Thyroid gland (tissue), 4 donors: ENCODE measurements at places on chromosomes 16 and 17. TPM values are rescaled to one million over a fixed set of nuclear protein-coding genes. Genes with fewer than 3 reads are reported as not detected.

- H3K4me3 ChIP-seq: no peak overlapping the region
- no peaks in the 10 kb centered on the region for H3K27me3 ChIP-seq
- H3K4me1 ChIP-seq: peaks cover 8% of the 10 kb centered on the region
- H3K36me3 ChIP-seq: no peaks in the 10 kb centered on the region
- H3K27ac ChIP-seq: no peak overlapping the region
Measured at GRCh38 chr16:73231944-73232554, 184.1 kb upstream of the ZFHX3 start.

GRCh38 chr16:67528870-67529581 is 397 bp downstream of the RIPOR1 start:
- H3K27ac ChIP-seq: peak overlapping the region; percentile 88
- peaks cover 31% of the 10 kb centered on the region for H3K4me1 ChIP-seq
- H3K27me3 ChIP-seq: no peaks in the 10 kb centered on the region
- H3K4me3 ChIP-seq: peak overlapping the region; percentile 73
- DNase-seq: peak; percentile 42
- no peaks in the 10 kb centered on the region for H3K36me3 ChIP-seq

DNA sequence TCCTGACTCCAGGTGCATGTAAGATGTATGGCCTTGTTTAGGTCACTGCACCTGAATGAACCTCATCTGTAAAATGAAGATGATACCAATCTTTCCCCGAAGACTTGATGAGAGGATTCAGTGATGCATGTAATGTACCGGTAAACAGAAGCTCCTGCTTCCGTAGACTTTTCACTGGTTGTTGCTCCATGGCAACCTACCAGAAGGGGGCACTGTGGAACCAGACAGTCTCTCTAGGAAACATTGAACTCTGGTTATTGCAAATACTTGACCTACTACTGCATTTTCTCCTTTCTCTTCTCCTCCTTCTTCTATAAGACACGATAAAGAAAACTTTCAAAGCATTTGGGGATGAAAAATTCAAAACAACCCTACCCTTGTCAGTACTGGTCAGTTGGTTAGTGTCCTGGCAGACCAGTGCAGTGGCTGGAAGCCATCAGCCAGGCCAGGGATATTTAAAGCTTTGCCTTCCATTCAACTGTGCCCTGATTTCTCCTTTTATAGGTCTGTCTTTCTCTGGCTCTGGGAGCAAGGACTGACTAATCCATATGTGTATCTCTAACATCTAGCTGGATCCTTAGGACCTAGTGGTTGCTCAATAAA is 667.4 kb upstream of the SALL1 start:
- H3K27ac ChIP-seq: no peak overlapping the region
- H3K4me3 ChIP-seq: no peak overlapping the region
- no peaks in the 10 kb centered on the region for H3K27me3 ChIP-seq
- H3K4me1 ChIP-seq: no peaks in the 10 kb centered on the region

- H3K27me3 ChIP-seq: no peaks in the 10 kb centered on the region
- no peak overlapping the region for H3K27ac ChIP-seq
- DNase-seq: no peak
Measured at GRCh38 chr17:38889745-38890409, 20.0 kb downstream of the LASP1 start.

DNA sequence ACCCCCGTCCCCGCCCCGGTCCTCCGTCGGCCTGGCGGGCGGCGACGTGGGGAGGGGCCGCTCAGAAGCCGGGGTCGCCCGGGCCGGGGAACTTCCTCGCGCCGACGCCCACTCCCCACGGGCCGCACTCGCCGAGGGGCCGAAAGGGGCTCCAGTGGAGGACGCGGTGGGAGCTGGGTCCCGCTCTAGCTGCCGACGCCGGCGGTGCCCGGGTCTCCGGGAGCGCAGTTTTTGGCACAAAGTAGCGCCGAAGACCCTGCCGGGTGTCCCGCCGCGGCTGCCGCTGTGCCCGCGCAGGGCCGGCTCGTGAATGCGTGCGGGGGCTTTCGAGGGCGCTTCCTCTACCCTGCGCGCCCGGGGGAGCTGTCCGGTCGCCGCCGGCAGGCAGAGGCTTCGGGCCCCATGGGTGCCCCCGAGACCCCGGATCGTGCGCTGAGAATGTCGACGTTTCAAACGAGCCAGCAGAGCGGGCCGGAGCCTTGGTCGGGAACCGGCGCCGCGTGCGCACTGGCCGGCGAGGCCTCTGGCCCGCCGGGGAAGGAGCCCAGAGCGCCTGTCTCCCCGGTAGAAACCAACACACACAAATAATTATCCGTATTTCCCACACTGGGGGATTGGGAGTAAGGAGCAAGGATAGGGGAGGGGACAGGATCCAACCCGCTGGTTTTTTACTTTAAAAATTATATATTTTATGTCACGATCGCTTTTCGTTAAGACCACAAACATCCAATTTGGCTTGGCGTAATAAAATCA is 46.6 kb upstream of the SLC38A10 start:
- no peaks in the 10 kb centered on the region for H3K27me3 ChIP-seq
- peak overlapping the region; percentile 95 for H3K27ac ChIP-seq

- peaks cover 8% of the 10 kb centered on the region for H3K4me1 ChIP-seq
- no peak for DNase-seq
Measured at GRCh38 chr17:47792979-47793378, 28.6 kb downstream of the OSBPL7 start.

DNA sequence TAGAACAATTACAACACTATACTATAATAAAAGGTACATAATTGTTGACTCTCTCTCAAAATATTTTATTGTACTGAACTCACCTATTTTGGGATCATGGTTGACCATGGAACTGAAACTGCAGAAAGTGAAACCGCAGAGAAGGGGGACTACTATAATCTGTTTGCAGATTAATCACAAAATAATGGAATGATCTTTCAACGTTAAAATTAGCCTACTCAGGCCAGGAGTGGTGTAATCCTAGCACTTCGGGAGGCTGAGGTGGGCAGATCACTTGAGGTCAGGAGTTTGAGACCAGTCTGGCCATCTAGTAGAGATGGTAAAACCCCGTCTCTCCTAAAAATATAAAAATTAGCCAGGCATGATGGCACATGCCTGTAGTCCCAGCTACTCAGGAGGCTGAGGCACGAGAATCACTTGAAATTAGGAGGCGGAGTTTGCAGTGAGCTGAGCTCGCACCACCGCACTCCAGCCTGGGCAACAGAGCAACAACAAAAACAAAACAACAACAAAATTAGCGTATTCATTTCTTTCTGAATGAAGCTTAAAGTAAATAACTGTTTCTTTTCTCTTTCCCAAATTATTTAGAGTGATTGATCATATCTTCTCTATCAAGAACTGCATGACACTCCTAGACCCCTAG is 45.6 kb downstream of the IKZF3 start:
- no peaks in the 10 kb centered on the region for H3K27me3 ChIP-seq
- H3K36me3 ChIP-seq: no peaks in the 10 kb centered on the region
- H3K27ac ChIP-seq: no peak overlapping the region
- H3K4me1 ChIP-seq: no peaks in the 10 kb centered on the region

GRCh38 chr16:66988197-66988788 is at the start of gene CES4A:
Gene CES4A (plus strand): TSS chr16:66988589. CDS start chr16:66988773, 184 bp downstream.
- H3K27ac ChIP-seq: peak within 1 kb of the TSS; percentile 79
- H3K4me3 ChIP-seq: no peak within 1 kb of the TSS
- H3K36me3 ChIP-seq: no peaks in the 10 kb centered on the region
- H3K4me1 ChIP-seq: peaks cover 5% of the 10 kb centered on the region
- H3K27me3 ChIP-seq: no peaks in the 10 kb centered on the region

GRCh38 chr17:8123695-8124349 is at the start of gene HES7:
Gene HES7 (minus strand): TSS chr17:8124106. CDS start chr17:8124084, 22 bp downstream.
- no peaks in the 10 kb centered on the region for H3K36me3 ChIP-seq
- H3K4me3 ChIP-seq: peak within 1 kb of the TSS; percentile 42
- peaks cover 5% of the 10 kb centered on the region for H3K27me3 ChIP-seq
- H3K4me1 ChIP-seq: peaks cover 56% of the 10 kb centered on the region

- no peak overlapping the region for H3K4me3 ChIP-seq
- H3K36me3 ChIP-seq: no peaks in the 10 kb centered on the region
- no peak for DNase-seq
- H3K4me1 ChIP-seq: no peaks in the 10 kb centered on the region
Measured at GRCh38 chr16:27963471-27963965, 100.0 kb downstream of the GSG1L start.

- no peaks in the 10 kb centered on the region for H3K4me1 ChIP-seq
- H3K27me3 ChIP-seq: peaks cover 6% of the 10 kb centered on the region
- no peak overlapping the region for H3K4me3 ChIP-seq
- no peak for DNase-seq
- H3K36me3 ChIP-seq: no peaks in the 10 kb centered on the region
Measured at GRCh38 chr17:50276588-50277356, 2.5 kb downstream of the TMEM92 start.

DNA sequence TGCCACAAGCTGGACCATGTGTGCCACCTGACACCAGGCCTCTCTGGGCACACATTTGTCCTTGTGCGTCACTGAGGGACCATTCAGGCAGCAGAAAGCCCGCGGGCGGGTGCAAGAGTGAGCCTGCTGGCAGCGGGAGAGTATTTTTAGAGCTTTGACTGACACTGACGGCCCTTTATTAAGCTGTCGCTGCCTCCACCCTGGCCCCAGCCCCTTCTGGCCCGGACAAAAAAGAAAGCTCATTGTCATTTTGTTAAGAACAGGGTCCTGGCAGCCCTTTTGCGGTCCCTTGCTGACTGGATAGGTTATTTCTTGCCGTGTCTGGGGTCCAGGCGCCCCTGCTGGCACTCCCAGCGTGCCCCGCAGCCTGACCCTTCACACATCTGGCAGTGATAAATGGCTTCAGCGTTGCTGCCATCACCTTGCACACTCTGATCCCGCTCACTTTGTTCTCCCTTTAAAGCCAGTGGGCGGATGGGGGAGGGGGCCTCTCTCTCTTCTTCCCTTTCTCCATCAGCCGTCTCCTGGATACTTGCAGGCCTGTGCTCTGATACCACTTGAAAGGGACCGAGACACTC is 78.4 kb upstream of the NKD1 start:
- H3K4me1 ChIP-seq: no peaks in the 10 kb centered on the region
- no peaks in the 10 kb centered on the region for H3K27me3 ChIP-seq
- DNase-seq: no peak
- no peaks in the 10 kb centered on the region for H3K36me3 ChIP-seq
- H3K4me3 ChIP-seq: no peak overlapping the region

The RAB37 gene
- total RNA-seq: 0.33 TPM

The LPO gene
- total RNA-seq: not detected
